Retina (tissue), 1 donor: ENCODE measurements at places on chromosomes 3 and 15.
A peak's percentile ranks its signal among the peaks of the same experiment; 100 is the strongest.

DNA sequence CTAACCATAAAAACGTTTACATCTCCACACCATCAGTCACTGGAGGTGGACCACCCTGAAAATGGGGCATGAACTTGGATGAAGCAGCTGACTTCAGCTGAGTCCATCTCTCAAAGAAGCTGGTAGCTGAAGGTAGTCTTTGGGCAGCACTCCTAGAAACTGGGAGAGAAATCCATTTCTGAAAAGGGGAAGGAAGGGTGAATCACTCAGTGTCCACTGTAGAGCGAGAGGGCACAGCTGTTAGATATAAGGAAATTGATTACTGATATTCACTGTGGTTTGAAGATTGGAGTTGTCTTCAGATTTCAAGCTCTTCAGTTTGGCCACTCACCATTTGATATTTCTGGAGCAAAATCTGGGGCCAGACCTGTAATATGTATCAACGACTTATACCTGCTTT is 499.0 kb upstream of the UBE2E2 start:
- no peak for DNase-seq

- DNase-seq = peak; percentile 57
Measured at GRCh38 chr3:37625690-37626360, 235.9 kb upstream of the CTDSPL start.

DNA sequence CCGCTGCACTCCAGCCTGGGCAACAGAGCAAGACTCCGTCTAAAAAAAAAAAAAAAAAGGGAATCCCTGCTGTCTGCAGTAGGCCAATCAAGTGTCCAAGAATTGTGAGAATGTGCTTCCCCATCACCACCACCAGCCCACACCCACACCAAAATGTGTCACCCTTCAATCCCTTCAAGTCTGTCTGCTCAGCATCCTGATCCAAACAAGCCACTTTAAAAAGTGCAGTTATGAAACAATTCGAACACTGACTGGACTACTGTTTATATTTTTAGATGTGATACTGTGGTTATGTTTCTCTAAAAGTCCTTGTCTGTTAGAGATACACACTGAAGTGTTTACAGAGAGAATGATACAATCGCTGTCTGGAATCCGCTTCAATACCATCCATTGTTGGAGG is 78.1 kb upstream of the CGNL1 start:
- DNase-seq = no peak

DNA sequence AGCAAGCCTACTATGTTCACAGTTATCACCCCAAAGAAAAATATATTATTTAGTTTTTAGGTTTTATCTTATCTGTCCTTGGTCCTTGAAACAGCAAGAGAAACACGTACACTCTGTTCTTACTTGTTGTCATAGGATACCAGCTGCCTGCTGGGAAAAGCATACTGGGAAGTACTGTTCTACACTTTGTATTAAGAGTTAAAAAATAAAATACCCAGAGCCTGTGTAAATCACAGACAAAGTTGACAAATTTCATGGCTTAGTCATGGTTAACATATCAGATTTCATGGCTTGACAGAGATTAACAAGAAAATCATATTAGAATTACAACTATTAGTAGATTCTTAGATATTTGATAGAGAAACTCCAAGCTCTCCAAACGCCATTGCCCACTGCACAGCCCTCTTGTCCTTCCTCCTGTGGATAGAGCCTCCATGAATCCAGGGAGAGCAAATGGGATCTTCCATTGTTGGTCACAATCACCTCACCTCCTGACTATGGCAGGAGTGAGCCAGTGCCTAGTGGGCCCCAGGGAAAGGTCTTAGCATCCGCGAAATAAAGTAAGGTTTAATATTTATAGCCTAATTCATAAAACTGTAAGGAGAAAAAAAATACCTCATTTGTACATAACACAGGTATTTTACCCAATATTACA is 128.1 kb upstream of the WNT5A start:
- no peak for DNase-seq

DNA sequence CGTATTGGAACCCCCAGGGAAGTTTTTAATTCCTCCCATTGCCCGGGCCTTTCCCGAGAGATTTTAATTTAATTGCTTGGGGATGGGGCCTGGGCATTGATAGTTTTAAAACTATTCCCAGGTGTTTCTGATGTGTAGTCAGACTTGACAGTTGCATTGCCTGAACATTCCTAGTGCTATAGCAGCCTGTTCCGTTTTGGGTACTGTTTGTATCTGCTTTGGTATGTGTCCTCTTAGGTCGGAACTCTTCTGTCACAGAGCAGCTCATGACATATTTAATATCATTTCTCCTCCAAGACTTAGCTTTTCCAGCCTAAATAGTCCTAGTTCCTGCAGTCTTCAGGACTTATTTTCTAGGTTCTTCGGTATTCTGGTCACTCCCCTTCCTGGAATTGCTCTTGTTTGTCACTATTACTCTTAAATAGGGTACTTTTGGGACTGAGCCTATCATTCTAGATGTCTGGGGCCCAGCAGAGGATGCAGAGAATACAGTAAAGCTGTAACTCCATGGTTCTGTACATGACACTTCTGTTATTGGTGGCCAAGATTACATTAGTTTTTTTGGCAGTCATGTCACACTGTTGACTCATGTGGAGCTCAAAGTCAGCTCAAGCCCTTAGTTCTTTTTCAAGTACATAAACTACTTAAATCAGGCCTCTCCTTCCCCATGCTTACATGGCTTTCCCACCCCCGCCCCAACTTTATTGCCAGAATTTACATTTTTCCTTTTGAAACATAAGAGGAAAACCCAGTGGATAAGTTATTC is 81.5 kb downstream of the BBX start:
- no peak for DNase-seq

- DNase-seq = no peak
Measured at GRCh38 chr15:87200149-87200548, 1056.4 kb downstream of the NTRK3 start.

GRCh38 chr3:14652-15051 is 181.9 kb upstream of the CHL1 start:
- DNase-seq = no peak

GRCh38 chr3:150022381-150023238 is 51.9 kb upstream of the PFN2 start:
- no peak for DNase-seq

DNA sequence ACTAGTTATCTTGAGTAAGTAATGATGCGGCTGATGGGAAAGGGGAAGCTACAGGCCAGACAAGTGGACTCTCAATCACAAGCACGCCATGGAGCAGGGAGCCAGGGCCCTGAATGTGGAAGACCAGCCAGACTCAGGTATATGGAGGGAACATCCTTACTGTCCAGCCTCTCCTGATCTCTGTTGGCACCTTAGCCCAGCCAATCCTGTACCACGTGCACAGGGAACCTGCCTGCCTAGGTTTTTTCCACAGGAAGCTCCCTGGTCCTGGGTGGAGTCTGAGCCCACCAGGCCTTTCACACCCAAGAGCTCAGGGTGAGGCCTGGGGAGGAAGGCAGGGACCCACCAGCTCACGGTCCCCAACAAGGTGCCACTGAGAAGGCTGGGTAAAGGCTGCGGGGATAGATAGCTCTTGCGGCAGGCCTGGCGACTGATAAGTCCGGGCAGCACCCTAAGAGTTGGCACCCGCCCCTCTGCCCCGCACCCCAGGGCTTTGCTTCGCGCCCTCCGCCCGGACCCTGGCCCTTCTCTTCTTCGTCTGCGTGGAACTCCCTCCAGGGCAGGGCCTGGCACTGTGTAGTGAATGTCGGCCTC is 933 bp upstream of the APEH start:
- peak; percentile 17 for DNase-seq

DNA sequence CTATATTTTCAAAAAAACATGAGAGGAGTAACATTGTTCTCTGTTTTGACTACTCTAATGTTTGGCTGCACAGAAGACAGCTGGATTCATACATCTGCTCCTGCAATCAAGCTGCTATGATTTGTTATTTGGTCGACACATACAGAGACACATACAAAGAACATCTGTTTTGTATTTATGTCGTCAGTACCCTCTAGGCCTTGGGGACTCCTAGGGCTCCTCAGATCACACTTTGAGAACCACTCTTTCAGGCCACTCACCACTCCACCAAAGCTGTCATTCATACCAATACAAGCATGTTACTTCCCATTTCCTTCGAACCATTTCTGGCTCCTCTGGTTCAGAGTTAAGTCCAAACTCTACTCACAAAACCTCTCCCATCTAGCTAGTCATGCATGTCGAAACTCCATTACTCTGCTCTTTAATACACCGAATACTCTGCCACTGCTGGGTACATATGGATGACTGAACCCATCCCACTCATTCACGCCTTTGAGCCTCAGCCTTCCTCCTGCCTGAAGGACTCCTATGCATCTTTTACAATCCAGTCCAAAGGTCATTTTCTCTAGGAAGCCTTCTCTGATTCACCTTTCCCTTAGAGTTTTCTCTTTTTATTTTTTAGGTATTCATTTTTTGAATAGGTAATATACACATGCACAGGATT is 102.9 kb upstream of the ARHGEF3 start:
- no peak for DNase-seq

- DNase-seq = no peak
Measured at GRCh38 chr3:28947061-28947460, 333.8 kb upstream of the RBMS3 start.

DNA sequence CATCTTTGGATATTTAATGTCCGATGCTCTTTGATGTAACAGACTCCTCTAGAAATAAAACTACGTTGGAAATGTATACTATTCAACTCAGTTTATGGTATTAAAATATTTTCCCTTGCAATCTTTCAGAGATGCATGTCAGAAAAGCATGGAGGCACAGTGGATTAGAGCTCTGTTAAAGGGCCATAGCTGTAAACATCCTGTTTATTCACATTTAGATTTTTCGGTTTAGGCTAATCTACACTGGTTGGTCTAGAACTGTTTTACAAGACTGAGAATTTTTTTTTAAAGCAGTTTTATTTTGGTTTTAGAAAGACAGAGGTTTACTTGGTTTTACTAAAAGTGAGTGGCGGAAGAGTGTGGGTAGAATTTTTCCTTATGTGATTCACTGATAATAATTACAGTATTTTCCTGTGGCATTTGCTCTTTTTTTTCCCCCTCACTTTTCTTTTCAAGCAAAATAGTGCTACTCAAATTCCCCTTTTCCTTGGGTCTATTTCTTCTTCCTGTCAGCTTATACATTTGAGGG is 132.1 kb downstream of the IL1RAP start:
- no peak for DNase-seq

DNA sequence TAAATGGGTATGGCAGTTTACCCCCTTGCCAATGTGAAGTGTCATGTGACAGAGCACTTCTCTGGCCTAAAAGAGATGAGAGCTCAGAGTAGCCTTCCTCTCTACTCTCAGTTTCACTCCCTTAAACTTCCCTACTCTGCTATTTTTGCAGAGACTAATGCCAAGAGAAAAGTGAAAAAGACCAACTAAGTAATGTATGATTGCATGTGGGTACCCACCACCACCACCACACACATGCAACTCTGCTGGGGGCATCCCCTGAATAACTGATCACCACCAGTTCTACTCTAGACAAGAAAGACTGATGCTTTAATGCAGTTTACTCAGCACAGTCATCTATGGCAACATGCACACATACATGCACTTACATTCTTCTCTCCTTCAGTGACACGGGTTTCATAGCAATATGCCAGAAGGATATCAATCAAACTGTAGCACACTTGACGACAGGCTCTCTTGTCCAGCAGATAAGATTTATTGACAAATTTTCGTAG is 31.3 kb downstream of the SHQ1 start:
- DNase-seq = no peak

- no peak for DNase-seq
Measured at GRCh38 chr3:123447749-123448517, 957 bp downstream of the ADCY5 start.

DNA sequence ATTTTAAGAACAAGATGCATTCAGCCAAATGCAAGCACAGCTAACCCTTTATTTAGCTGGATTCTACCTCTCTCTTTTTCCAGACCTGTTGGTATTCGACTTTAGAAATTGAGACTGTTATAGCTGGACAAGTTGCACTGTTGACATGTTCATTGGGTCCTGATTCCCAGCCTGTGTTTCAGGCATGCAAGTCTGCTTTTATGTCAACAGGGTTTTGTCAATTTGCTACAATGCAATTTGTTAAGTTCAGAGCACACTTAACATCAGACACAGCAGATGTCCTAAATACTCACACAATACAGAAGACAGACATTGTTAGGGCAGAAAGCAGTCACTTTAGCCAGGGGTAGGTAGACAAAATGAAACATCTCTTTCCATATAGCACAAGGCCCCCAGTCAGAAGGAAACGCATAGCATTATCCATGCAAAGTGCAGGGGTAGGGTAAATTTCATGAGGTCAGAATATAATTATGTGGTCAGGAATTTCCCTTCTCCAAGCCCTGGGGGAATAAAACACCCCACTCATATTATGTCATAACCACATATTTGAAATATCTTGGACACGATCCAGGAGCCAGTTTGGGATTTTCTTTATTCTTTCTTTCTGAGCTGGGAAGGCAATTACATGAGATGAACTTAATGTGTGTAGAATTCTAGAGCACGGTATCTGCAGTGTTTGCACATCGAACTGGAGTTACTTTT is 504.1 kb downstream of the NTRK3 start:
- DNase-seq = no peak

- DNase-seq = no peak
Measured at GRCh38 chr3:119657887-119658702, 2.3 kb downstream of the POPDC2 start.

- no peak for DNase-seq
Measured at GRCh38 chr15:43541785-43542184, 24.4 kb downstream of the MAP1A start.

GRCh38 chr3:128072454-128073184 is 20.4 kb downstream of the SEC61A1 start:
- DNase-seq = no peak

DNA sequence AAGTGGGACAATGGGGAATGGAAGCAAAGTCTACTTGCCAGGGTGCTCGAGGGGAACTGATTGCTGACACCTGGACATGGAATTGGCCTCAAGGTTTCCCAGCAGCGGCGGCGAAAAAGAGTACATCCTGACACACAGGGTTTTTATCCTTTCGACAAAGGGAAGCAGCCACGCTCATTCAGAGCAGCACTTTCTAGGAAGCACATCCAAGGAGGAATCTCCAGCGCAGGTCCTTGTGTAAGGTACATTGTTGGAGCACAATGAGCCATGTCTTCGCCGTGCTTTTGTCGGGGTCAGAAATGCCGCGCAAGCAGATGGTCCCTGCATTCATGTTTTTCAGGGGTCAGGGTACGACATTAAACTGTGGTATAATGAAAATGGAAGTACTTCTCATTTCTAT is 16.8 kb downstream of the CACNA1D start:
- DNase-seq = no peak
